ENCODE measurements at places on chromosomes 3 and 15.
A peak's percentile ranks its signal among the peaks of the same experiment; 100 is the strongest.

DNA sequence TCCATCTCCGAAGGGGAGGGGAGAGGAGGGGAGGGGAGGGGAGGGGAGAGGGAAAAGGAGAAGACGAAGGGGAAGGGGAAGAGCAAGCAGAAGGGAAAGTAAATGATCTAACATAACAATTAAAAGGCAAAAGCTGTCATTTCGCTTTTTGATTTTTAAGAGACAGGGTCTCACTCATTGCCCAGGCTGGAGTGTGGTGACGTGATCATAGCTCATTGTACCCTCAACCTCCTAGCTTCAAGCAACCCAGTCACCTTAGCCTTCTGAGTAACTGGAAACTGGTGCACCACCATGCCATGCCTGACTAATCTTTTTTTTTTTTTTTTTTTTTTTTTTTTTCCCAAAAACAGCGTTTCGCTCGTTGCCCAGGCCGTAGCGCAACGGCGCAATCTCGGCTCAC, 22.6 kb downstream of the ADAM10 start:
- no peak for DNase-seq

- DNase-seq = no peak
These were observed 307.6 kb downstream of the ZBTB20 start for GRCh38 chr3:114839476-114839875.

DNA sequence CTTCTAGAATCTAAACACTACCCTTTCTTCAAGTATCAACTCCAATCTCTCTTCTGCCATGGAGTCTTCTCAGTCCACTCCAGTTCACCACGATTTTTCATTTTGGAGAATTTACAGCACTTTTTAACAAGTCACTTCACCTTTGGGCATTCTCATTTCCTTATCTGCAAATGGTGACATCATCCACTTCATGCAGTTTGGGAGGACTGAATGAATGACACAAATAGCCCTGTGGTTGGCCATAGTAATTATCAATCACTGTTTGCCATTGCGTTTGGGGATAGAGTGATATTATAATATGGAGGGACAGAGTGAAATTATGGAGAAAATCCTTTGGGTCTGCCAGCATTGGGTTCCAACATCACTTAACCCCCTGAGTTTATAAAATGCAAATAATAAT, 38.0 kb upstream of the TM4SF1 start:
- DNase-seq = no peak

DNA sequence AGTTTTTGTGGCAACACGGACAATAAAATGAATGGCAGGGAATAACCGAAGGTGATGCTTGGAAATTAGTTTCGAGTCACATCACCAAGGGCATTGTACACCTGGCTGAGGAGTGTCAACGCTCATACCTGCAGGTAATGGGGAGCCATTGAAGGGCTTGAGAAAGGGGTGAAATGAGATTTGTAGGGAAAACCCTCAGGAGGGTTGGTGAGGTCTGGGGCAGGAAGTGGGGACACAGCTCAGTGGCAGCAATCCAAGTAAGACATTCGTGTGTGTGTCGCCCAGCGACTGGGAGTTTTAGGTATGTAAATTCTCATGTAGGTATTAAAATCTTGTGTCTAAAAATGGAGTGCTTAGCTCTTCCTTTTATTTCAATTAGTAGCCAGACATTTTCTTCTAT, 14.3 kb downstream of the PARP14 start:
- peak; percentile 62 for DNase-seq

DNA sequence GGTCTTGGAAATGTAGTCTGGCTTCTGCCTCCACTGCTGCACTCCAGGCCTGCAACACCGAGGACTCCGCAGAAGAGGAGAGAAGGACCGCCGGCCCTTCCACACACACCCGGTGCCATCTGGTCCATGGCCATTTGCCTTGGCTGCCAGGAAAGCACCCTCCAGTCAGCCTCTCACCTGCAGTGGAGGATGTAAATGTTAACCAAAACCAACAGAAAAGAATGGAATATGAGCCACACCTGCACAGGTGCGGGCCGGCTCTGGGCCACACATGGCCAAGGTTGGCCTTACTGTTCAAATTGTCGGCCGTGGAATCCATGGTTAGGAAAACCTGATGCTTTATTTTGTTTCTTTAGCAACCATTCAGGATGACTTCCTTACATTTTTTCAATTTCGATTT, 178.3 kb upstream of the C2CD4B start:
- no peak for DNase-seq

DNA sequence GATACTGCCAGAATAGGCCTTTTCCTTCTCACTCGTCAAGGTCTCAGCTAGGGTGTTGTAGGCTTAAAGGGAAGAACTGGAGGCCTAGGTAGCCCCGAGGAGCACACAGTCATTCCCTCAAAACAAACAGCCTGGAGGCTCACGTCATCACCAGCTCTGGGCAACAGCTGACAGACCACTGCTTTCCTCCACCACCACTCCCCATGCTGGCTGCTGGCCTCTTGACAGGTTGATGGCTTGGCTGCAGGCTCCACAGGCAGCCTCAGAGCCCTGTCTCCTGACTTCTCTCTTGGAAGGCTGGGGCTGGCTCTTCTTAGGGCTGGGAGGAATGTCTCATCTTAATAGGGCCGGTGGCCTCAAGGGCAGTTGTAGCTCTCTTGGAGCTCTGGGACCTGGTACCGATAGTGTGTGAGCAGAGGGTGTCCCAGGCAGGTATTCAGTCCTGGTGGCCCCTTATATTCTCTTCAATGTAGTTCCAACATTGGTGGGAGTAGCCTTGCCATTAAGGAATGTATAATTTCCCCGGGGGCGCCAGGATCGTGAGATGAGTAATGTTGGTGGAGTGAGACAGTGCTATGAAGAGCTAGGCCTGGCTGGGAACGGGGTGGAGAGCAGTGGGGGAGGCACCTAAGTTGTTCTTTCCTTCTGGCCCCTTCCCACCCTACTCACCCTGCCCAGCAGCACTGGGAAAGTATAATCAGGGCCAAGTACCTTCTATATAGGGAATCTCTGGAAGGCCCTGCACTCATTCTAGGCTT, 6.1 kb upstream of the AP2M1 start:
- DNase-seq = no peak

DNA sequence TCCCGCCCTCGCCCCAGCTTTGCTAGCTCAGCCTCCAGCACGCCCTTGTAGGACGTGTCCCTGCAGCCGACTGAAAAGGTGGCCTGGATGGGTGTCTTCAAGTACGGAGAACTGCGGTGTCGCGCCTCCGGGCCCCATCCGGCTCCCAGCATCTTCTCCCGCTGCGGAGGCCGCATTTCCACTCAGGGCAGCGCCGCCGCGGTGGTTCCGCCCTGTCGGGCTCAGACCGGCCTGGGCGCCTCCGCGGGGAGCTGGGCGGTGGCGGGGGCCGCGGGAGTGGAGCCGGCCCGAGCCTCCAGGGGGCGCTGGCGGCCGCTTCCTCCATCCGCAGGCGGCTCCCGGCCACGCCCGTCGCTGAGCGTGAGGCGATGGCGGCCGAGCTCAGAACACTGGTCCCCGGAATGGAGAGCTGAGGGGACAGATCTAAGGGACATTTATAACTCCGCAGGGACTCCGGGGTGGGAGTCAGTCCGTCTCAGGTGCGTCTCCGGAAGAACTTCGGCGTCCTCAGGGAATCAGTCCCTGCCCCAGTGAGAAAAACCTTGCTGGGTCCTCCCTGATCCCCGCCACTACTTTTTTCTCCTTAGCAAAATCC, 13.6 kb upstream of the SMCO1 start:
- DNase-seq = peak; percentile 96
